ENCODE measurements at places on chromosomes 2 and 18. TPM values are rescaled to one million over a fixed set of nuclear protein-coding genes. Genes with fewer than 3 reads are reported as not detected.

DNA sequence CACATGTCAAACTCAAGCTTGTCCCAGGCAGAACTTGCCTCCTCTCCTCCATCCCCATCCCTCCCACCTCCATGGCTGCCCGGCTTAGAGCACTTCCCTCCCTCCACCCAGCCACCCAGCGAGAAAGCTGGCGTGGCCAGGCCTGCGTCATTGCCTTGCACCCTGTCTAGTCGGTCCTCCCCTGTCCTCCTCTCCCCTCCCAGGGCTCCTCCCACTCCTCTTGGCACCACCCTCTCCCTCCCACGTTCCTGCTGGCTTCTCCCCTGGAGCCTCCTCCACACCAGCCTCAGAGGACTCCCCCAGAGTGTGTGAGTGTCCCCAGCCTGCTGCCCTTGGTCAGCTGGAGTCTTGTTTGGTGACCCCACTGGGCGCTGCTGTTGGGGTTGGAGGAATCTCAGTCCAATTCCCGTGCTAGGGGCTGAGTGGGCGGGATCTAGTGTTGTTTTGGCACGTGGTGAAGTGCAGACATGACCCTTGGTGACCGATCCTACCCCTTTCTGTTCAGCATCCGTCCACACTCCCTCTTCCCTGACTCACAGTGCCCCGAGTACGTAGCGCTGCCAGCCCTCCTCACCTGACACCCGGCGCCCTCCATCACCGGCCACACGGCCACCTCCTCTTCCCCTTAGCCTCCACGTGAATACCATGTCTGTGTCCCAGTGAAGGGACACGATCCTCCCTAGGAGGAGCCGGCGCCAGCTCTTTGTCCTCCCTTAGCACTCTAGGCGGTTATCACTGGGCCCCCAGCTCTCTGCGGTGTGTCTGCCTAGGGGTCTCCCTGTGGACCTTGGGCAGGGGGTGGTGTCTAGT, 41.4 kb downstream of the ATP6V1C2 start:
- no peak overlapping the region for H3K27ac ChIP-seq
- H3K27me3 ChIP-seq = no peaks in the 10 kb centered on the region
- peak; percentile 8 for DNase-seq
- no peaks in the 10 kb centered on the region for H3K36me3 ChIP-seq

- H3K27ac ChIP-seq = no peak overlapping the region
- no peak overlapping the region for H3K4me3 ChIP-seq
- no peaks in the 10 kb centered on the region for H3K36me3 ChIP-seq
- peak; percentile 6 for DNase-seq
These were observed 146.1 kb upstream of the SATB2 start for GRCh38 chr2:199603721-199604291.

- no peak overlapping the region for H3K27ac ChIP-seq
- H3K27me3 ChIP-seq = no peaks in the 10 kb centered on the region
- no peaks in the 10 kb centered on the region for H3K4me1 ChIP-seq
- DNase-seq = peak; percentile 50
These were observed 20.9 kb upstream of the SMAD4 start for GRCh38 chr18:51009072-51009471.

GRCh38 chr2:217673627-217674026, 329.2 kb downstream of the TNS1 start:
- H3K4me1 ChIP-seq = no peaks in the 10 kb centered on the region
- H3K36me3 ChIP-seq = no peaks in the 10 kb centered on the region
- no peak overlapping the region for H3K27ac ChIP-seq
- no peak overlapping the region for H3K4me3 ChIP-seq

The IL18R1 gene
- 0.18 TPM for polyA plus RNA-seq

The SRD5A2 gene
- not detected for polyA plus RNA-seq
